ENCODE measurements at places on chromosomes 6 and 20. TPM values are rescaled to one million over a fixed set of nuclear protein-coding genes. Genes with fewer than 3 reads are reported as not detected.

DNA sequence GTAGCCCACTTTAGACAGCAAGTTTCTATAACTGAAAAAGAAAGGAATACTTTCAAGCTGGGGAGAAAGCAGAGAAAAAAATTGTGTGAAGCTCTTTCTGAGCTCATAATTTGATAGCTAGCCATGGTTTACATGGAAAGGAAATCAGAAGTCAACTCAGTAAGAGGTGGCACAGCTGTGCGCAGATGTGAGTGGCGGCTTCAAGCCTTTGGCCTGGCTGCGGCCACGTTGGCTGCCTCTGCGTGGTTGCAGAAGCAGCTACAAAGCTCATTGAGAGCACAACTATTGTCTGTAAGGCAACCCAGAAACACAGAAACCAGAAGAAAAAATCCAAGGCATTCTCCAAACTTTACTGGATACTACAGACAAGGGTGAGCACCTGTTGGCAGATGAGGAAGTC, 136.9 kb downstream of the SASH1 start:
- DNase-seq: no peak

DNA sequence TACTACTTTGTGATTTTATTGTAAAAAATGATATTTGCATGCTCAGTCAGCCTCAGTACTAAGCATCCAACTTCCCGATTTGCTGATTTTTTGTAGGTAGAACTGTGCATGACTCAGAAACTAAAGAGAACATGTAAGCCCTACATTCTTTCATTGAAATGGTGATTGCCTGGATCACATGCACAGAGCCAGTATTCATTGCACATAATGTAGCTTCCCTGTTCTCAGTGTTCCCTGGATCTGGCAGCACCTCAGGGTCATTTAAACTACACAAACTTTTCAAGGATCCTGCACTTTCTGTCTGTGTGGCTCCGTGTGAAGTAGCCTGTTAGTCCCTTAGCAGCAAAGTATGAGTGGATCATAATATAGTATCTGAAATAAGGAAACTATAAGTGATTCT, 422.9 kb upstream of the AGPAT4 start:
- DNase-seq: no peak

DNA sequence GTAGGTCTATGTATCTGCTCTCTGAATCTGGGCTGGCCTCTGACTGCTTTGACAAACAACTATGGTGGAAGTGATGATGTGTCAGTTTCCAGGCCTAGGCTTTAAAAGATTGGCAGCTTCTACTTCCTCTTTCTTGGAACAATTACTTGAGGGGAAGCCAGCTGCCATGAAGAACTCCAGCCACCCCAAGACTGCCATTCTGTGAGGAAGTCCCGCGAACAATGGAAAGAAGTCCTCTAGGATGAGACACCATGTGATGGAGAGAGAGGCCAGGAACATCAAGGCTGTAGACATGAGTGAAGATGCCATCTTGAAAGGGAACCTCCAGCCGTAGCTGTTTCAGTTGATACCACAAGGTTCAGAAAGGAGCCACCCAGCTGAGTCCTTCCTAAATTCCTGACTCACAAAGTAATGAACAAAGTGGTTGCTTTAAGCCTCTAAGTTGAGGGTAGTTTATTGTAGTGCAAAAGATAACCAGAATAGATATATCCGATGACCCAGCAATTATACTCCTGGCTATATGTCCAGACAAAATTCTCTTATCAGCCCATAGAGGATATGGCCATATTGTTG, 15.3 kb upstream of the TCF15 start:
- no peak for DNase-seq

GRCh38 chr20:23311947-23312506, 38.6 kb upstream of the NXT1 start:
- no peak for DNase-seq

GRCh38 chr20:59508729-59509128, 95.6 kb upstream of the PHACTR3 start:
- no peak for DNase-seq

DNA sequence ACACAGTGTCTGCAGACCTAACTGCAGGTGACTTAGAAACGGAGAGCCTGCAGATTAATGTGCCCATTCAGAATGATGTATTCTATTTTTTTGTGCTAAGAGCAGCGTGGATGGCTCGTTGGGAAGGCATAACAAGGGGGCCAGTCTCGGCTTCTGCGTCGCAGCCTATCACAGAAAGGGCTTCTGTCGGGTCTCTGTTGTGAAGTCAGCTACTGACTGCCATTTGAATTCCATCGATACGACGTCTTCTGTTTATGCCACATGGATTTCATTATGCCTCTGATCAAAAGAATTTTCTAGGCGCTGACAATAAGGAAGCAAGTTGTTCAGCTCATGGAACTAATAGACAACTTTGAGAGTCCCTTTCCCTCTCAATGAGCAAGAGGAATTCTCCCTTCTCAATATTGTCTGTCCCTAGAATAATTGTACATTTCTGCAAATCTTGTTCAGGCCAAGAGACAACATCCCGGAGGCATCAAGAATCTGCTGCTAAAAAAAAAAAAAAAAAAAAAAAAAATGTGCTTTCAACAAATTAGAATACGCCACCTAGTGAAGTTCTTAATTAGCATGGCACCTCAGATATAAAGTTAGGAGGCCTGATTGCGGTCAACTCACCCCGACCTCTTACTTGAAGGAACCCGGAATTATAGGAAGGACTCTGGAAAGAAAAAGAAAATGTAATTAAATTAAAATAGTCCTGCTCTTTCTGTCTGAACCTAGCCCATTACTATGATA, 223.9 kb downstream of the TSHZ2 start:
- DNase-seq: no peak

DNA sequence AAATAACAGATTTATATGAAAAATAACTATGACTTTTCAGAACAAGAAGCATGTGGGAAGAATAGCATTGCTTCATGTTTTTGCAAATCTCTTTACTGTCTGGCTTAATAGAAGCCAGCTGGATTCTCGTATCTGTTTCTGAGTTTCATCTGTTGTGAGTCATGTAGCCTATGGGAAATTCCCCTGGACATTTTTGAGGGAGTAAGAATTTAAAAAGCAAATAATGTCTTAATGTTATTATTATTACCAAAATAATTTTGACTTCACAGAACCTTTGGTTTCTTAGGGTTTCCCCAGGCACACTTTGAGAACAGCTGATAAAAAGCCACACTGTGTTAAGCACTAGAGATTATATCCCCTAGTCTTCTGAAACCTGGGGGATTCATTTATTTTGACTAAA, 75.8 kb downstream of the SYCP2L start:
- DNase-seq: no peak

GRCh38 chr6:73774311-73774774, 78.3 kb downstream of the CD109 start:
- no peak for DNase-seq

NQO2 gene
- 28.1 TPM for total RNA-seq

DNA sequence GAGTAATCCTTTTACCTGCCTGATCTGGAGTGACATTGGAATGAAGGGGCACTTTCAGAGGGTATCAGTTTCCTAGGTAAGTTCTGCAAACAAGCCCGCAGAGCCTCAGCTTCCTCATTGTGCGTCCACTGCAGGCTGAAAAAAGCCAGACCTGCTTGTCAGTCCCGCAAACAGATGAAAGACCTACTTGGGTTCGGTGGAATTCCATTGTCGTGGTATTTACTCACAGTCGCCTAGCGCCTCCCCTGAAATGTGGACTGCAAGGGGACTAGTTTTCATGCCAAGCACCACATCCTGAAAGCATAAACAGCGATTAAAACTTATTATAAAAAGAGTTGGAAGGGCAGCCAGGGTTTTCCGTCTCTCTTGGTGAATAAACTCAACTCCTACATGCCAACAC, 121.5 kb downstream of the PAX1 start:
- DNase-seq: no peak

GRCh38 chr20:4828830-4829513, 107.3 kb downstream of the PRND start:
- DNase-seq: peak; percentile 60

GRCh38 chr6:130853555-130854183, 26.5 kb downstream of the SMLR1 start:
- DNase-seq: no peak

DNAJC5 gene
- total RNA-seq: 57.9 TPM

- no peak for DNase-seq
Measured at GRCh38 chr6:126983779-126984178, 134.7 kb upstream of the RSPO3 start.

- no peak for DNase-seq
Measured at GRCh38 chr6:106450653-106451052, 90.1 kb downstream of the CRYBG1 start.

DNA sequence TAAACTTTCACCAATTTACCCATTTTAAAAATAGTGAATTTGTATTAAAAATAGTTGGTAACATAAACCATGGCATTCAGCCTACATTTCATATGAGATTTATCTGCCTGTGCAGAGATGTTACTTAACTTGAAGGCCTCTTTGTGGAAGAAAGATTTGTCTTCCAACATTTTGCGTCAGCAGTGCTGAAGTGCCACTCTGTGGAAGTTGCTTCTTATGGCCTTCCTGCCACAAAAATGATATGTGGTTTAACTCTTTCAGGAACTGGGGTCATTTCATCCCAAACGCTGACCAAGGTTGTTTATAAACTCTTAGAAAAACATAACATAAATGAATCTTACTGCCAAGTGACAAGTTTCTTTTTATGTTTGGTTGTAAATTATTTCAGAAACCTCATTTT, 246.8 kb downstream of the ARID1B start:
- no peak for DNase-seq

GRCh38 chr6:106074146-106074545, 12.0 kb upstream of the PRDM1 start:
- DNase-seq: no peak

WFDC10B gene
- total RNA-seq: not detected

DNA sequence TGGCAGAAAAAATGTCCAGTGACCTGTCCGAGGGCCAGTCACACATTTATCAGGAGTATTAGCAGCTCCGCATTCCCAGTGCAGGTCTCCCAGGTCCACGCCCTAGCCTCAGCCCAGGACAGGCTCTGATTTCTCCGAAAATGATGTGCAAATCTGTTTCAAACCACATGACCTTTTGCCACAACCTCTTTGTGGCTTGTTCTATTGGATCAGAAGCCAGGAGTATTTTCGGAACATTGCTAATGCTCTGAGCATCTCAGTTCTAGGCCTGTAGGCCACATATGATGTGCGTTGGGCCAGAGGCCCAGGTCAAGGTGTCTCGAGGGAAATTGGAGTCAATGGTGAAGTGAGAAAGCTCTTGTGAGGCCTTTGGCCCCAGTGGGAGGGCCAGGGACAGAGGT, 40.4 kb downstream of the SNX5 start:
- DNase-seq: no peak

TRDN gene
- not detected for total RNA-seq

ADGRF4 gene
- not detected for total RNA-seq

DNA sequence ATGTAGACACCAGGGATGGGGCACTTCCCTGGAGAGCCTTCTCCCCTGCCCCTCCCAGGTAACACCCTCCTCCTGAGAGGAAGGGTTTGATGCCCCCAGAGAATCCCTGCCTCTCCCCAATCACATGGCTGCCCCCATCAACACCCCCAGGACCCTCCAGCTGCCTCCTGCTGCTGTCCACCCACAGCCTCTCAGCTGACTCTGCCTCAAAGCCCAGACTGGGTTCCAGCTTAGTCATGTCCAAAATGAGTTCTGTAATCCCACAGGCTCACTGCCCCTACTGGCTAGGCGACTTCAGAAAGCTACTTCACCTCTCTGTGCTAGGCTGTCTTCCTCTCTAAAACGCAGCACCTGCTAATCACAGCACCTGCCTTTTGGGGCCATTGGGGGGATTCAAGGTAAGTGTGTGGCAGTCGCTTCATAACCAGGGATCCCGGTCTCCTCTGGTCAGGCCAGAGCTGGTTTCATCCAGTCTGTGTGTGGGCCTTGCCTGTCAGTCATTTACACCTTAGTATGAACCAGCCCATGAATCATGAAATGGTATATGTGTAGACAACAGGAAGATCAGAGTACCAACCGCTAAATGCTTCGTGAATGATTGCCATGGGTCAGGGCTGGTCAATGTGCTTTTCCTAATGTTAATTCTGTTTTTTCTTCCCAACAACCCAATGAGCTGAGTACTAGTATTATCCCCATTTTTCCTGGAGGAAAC, 40.4 kb downstream of the TFEB start:
- DNase-seq: no peak

Measured in glutamatergic neuron (in vitro differentiated cells).